Stimulated activated CD4-positive, alpha-beta T cell treated with anti-CD3 and anti-CD28 coated beads, TNF-alpha, amount 100 ng/mL, for 24 hours (primary cell): ENCODE measurements at places on chromosomes 7 and 10.

DNA sequence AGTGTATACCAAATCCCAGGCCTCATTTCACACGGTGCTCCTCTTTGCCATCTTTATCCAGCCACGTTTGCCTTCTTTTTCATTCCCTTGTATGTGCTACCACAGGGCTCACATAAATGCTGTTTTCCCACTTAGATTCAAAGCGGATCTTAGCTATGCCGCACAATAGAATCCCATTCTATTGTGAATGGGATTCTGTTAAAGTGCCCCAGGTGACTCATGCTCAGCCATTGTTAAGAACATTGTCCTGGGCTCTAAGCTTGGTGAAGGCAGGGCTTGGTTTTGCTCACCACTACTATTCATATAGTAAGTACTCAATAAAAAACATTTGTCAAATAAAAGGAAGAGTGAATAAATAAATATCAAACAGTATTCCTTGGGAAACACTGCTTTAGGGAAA lies 72.3 kb upstream of the PHYHIPL start:
- DNase-seq: no peak

- DNase-seq: no peak
These were observed 207.8 kb downstream of the TFEC start for GRCh38 chr7:115822801-115823200.

GRCh38 chr10:100204370-100204769 lies 18.5 kb upstream of the ERLIN1 start:
- DNase-seq: no peak

GRCh38 chr7:35624299-35625186 lies 70.4 kb downstream of the HERPUD2 start:
- DNase-seq: no peak

DNA sequence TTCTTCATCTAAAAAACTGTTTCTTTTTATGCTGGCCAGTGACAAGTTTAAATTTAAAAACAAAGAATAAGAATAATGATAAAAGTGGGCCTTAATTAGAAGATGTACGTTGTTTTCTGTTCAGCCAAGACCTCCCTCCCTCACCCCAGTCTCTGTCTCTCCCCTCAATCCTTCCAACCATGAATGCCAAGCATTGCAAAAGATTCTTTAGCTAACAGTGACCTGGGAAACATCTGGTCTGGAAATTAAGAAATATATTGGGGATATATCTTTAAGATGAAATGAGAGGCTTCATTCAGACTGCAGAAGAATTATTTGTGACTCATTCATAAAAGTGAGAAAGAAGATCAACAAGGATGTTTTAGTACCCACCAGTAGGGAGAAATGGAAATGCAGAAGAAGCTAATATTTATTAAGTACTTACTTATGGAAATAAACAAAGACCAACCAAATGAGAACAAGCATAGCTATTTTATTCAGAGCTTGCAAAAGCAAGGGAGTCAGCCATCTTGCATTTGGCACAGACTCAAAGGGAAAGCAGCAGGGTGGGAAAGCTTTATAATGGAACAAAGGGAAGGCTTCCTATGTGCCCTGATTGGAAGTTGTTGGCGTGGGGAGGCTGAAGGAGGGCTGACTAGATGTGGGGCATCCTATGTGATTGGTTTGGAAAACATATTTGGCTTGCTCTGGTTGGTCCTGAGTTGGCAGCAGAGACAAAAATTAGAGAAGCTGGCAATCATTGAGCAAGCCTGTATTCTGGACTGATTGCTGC lies 595.4 kb upstream of the GHITM start:
- DNase-seq: no peak

DNA sequence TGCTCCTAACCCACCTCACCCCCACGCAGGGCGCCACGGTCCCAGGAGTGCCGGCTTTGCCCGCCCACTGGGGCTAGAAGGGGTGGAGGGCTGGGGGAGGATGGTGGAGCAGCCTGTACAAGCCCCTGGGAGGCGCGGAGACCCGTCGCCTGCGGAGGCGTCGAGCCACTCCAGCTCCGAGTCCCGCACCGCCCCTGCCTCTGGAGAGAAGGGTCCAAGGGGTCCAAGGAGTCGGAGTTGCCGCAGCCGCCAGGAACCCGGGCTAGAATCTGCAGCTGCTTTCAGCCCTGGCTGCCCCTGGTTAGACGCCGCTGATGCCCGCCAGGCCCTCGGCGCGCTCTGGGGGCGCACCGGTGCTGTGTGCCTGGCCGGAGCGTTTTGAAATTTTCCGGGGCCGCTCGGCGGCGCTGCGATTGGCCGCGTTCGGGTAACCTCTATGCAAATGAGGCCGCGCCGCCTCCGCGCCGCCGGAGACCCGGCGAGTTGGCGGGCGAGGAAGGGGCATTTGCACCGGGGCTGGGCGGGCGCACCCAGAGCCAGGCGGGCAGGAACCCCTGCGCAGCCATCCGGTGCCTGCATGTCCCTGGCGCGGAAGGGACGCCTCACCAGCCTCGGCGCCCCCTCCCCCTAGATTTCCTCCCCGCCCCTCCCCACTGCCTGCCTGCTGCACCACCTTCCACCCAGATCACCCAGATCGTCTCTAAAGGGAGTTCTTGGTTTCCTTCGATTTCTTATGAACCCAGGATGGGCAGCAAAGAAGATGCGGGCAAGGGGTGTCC lies at the start of gene HMX2:
Gene HMX2 (plus strand): TSS at position 502 of the 779 bp plus-strand sequence. CDS start 243 bp downstream, at position 745.
- DNase-seq: no peak

GRCh38 chr7:47343061-47343455 lies 238.9 kb downstream of the TNS3 start:
- no peak for DNase-seq

DNA sequence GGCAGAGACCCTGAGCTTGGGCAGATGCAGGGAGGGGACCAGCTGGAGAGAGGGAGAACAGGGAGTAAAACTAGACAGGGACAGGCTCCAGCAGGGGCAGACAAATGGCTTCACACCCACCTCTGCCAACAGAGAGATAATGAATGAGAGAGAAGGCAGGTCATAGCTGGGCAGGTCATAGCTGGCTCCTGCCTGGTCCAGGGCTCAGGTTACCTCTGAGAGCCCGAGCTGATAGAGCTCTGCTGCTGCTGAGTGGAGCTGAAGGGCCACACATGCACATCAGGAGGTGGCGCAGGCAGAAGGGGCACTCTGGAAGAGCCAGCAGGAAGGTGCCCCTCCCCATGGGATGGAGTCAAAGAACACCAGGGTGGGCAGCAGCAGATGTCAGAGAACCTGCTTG lies 154.2 kb downstream of the GFRA1 start:
- no peak for DNase-seq

DNA sequence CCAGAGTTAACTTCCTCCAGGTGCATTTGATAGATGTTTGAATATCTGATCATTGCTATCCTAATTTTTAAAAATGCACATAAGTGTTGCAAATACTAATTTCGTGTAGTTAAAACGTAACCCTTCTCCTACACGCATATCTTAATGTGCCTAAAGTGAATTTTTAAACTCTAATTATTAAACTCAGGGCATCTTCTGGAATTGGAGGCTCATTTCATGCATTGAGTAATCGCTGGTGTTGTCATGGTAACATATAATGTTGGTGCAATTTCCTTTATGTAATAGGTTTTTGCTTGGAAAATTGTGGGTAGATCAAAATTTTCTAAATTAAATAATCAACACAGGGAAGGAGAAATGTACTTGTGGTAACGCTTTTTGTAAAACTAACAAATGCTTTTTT lies 56.2 kb downstream of the ARMC3 start:
- no peak for DNase-seq

DNA sequence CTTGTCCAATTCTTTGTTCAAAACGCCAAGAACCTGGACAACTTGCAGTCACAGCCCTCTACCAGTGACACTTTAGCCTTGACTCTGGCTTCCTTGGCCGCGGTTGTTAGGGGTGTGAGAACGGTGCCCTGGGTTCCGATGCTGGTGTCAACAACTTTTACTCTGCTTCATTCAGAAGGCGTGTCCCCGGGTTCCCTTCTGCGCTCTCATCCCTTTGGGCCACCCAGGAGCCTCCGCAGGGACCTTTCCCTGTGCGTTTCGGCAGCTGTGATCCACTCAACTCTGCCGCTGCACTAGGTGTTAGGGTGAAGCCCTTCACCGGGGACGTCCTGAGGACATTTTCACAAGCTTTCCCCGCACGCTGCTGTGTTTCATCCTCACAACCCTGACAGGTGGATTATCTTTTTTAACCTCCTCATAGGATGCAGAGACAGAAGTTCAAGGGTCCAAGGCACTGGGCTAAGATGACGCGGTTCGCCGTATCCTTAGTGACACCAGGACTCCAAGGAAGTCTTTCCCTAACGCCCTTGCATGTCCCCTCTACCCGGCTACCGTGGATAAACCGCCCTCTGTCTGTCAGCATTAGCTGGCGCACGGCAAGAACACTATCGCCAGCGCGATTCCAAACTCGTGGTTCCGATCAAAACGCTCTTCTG lies 133.5 kb upstream of the SHH start:
- no peak for DNase-seq

DNA sequence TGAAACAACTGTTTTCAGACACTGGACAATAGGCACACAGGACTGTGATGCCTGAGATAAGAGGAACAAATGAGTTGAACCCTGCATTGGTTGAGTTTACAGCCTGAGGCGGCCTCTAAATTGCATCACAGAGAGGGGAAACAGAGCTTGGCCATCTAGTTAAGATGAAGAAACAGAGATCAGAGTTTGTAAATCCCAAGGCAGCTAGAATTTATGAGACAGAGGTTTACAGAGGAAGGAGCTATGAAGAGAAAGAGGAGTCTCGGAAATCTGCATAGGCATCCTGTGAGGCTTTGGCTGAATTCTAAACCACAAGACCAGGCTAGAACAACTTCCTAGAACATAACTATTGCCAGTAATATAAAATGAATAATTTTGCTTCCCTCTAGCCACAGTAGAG lies 41.0 kb upstream of the OIT3 start:
- DNase-seq: no peak

DNA sequence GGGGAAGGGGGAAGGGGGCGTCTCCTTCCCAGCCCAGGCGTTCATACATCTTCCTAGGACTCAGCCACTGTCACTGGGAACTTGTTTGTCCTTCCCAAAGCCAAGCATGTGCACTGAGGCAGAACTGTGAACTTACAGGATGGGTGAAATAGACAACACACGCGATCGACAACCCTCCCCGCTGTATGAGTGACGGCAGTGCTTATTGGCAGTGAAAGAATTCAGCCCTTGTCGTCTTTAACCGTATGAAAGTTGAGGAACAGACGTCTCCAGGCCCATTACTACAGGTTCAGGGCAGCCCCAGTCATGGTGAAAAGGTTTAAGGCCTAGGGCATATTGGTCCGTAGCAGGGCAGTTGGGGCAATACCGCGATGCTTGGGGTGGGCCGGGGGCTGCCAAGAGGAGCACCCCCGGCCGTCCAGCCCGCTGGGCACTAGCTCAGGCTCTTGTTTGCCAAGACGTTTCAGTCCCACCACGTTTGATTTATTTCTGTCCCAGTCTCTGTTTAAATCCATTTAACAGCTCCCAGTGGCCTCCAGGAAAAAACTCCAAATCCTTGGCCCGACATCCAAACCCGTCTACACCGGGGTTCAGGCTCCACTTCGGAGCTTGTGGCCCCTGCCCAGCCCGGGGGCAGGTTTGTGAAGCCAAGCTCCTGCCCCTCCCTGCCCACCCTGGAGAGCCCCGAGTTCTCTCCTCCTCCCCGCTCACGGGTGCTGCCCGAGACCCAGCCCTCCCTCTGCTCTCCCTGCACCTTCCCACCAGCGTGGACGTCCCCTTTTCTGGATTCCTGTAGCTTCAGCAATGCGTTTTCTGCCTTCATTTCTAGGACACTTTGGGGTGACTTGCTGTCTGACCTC lies 159.8 kb downstream of the DNAJB6 start:
- no peak for DNase-seq

GRCh38 chr7:6116211-6116610 lies 85.0 kb downstream of the ANKRD61 start:
- DNase-seq: no peak

DNA sequence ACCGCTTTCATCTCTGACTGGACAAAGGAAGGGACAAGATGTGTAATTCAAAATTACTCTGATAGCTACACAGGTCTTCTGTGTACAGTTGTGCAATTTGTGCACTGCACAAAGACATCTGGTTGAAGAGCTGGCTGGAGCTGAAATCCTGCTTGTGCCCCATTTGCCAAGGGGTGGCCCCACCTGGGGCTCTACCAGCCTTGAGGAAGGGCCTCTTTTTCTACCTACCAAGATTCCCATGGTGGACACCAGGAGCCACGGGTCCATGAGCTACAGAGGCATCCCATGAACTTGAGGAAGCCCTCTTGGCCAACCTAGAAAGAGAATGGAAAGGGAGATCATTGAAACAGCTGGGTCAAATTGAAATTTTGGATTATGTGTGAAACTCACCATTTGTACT lies 43.2 kb downstream of the HHEX start:
- DNase-seq: no peak

GRCh38 chr7:15015545-15016314 lies 113.2 kb upstream of the DGKB start:
- no peak for DNase-seq

DNA sequence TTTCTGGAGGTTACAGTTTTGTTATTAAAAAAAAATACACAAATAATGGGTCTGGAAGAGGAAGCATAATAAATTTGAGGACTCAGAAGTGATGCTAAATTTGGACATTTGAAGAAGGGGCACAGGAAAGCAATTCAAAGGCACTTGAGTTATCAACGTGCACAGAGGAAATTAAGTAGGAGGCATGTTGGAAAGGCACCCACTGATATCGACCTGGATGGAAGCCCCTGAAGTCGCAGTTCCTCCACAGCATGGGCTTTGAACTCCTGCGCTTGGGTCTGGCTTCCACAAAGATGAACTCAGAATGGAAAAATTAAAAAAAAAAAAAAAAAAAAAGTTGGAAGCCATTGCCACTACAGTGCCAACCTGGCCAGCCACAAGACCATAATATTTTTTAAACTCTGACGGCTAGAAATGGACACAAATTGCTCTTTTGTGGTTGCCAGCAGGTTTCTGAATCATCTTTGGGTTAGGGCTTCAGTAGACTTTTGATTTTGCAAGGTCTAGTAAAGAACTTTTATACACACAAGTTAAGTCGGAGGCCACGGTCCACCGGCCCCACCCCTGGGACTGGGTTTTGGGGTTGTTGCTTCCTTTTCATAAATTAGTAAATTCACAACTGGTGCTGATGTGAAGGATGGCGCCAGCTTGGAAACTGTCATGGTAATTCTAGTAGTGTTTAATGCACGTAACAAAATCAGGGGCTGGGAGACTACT lies 21.6 kb downstream of the JCAD start:
- no peak for DNase-seq

GRCh38 chr10:104334965-104335650 lies 3.2 kb downstream of the ITPRIP start:
- DNase-seq: no peak

DNA sequence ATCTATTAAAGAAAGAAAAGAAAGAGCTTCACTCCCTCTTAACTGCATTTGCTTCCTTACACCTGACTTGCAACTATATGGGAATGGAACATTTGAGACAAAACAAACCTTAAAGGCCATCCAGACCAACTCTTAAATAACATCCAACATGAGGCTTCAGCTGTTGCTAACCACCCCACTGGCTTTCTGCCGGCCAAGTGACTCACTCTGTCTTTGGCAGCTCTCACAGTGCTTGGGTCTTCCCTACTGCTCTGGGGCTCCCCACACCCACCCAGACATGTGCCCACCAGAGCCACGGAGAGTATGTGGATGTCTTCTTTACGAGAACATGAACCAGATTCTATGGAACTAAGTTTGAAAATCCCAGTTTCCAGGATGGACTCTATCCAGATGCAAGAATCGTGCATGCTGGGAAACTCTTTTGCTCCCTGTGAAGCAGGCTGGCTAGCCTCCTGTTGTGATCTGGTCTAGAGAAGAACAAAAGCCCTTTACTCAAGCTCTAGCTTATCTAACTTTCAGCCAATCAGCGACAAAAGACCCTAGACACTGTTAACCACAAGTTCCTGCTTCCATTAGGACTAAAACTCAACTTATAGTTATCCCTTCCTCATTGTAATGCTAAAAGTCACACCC lies 245.7 kb downstream of the TCERG1L start:
- DNase-seq: no peak

- DNase-seq: no peak
These were observed 57.7 kb upstream of the PRR15 start for GRCh38 chr7:29505931-29506330.
